ENCODE measurements at places on chromosomes 4 and X. TPM values are rescaled to one million over a fixed set of nuclear protein-coding genes. Genes with fewer than 3 reads are reported as not detected.

Gene COL4A6
- not detected for total RNA-seq

Gene PPA2
- 85.3 TPM for total RNA-seq

Gene GLRA2
- not detected for total RNA-seq

Gene ZNF711
- total RNA-seq = 3.7 TPM

Gene ASB9
- 1.3 TPM for total RNA-seq

Gene AFF1
- 31.7 TPM for total RNA-seq

Gene SMIM31
- not detected for total RNA-seq

Gene PRR32
- total RNA-seq = not detected
